ENCODE measurements at places on chromosomes 5 and 9. TPM values are rescaled to one million over a fixed set of nuclear protein-coding genes. Genes with fewer than 3 reads are reported as not detected.

GRCh38 chr9:110738982-110739381 is 70.4 kb downstream of the MUSK start:
- DNase-seq, result no peak
- no peaks in the 10 kb centered on the region for H3K27me3 ChIP-seq
- no peaks in the 10 kb centered on the region for H3K4me1 ChIP-seq
- no peaks in the 10 kb centered on the region for H3K36me3 ChIP-seq
- H3K27ac ChIP-seq, result no peak overlapping the region

DNA sequence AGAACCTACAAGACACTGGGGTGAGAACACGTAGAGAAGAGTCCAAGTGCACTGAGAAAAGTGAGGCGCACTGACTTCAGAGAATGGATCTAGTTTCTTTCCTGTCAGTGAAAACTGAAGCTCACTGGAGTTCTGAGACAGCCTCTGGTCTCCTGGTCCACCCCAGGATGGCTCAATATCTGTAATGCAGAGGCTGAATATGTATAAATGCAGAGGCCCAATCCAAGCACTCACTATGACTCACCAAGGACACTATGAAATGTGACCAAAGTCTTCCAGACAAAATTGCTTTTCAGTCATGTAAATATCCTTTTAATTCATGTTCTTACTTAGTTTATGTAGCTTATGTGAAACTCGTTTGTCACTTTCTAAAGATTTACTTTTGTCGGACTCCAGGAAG is 53.8 kb downstream of the NFIB start:
- H3K27me3 ChIP-seq, result peaks cover 5% of the 10 kb centered on the region
- H3K36me3 ChIP-seq, result no peaks in the 10 kb centered on the region
- H3K27ac ChIP-seq, result no peak overlapping the region
- DNase-seq, result no peak
- no peak overlapping the region for H3K4me3 ChIP-seq

- H3K4me1 ChIP-seq, result no peaks in the 10 kb centered on the region
- no peak for DNase-seq
- peaks cover 17% of the 10 kb centered on the region for H3K27me3 ChIP-seq
These were observed 58.3 kb upstream of the MOCS2 start for GRCh38 chr5:53167836-53168235.

DNA sequence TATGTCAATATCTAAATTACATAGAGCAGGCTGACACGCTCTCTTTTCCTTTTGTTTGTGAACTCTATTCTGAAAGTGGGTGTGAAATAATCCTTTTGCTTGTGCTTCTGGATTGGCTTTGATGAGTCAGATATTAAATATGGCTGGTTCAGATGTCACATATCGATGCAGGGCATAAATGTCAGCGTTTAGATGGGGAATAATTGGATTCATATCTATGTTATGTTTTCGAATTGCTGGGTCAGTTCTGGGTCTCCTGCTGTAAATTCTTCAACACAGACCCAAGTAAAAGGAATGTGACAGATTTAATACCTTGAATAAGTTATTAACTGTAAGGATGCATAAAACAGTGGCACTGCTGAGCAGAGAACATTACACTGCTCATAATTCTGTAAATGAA is 118.7 kb upstream of the SNX2 start:
- H3K27me3 ChIP-seq, result no peaks in the 10 kb centered on the region
- no peak for DNase-seq
- H3K27ac ChIP-seq, result no peak overlapping the region
- no peak overlapping the region for H3K4me3 ChIP-seq

- no peak for DNase-seq
- H3K36me3 ChIP-seq, result no peaks in the 10 kb centered on the region
- no peaks in the 10 kb centered on the region for H3K4me1 ChIP-seq
- H3K27me3 ChIP-seq, result no peaks in the 10 kb centered on the region
- no peak overlapping the region for H3K27ac ChIP-seq
These were observed 169.8 kb upstream of the KCNN2 start for GRCh38 chr5:114192108-114192507.

DNA sequence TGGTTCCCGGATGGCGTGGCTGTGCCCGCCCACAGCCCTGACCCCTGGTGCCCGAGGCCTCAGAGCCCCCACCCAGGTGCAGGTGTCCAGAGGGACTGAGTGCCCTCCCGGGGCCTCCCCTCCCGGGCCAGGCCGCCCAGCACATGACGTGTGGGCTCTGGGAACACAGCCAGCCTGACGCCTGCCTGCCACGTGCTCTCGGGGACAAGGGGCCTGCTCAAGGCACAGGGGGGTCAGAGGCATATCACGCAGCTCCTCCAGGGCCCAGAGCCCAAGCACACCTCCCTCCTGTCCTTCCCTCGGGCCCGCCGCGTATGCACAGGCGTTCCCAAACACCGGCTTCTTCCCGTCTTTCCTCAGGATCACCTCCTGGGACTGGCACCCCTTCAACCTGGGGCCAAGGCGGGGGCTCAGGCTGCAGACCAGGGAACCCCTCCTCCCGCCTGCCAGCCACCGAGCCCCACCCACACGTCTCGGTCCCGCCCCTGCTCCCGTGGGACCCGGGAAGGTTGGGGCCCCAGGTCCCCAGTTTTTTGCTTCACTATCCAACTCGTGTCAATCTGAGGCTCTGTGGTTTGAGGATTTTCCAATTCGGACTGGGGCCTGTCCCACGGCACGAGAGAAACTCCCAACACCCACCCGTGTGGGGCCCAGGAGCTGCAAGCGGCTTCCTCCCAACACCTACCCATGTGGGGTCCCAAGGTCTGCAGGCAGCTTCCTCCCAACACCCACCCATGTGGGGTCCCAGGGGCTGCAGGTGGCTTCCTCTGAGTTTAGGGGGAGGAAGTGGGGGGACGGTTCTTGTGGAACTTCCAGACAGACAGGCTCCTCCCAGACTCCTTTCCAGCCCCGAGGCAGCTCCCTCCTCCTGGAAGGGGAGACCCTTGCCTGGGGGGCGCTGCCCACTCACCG is 1.5 kb downstream of the LCN10 start:
- H3K4me1 ChIP-seq, result no peaks in the 10 kb centered on the region
- no peak overlapping the region for H3K4me3 ChIP-seq
- H3K36me3 ChIP-seq, result no peaks in the 10 kb centered on the region

The NR2F1 gene
- not detected for total RNA-seq

GRCh38 chr5:67813877-67814539 is 401.5 kb upstream of the PIK3R1 start:
- no peaks in the 10 kb centered on the region for H3K36me3 ChIP-seq
- H3K27ac ChIP-seq, result no peak overlapping the region
- no peak overlapping the region for H3K4me3 ChIP-seq
- H3K27me3 ChIP-seq, result peaks cover 9% of the 10 kb centered on the region
- H3K4me1 ChIP-seq, result peaks cover 11% of the 10 kb centered on the region

DNA sequence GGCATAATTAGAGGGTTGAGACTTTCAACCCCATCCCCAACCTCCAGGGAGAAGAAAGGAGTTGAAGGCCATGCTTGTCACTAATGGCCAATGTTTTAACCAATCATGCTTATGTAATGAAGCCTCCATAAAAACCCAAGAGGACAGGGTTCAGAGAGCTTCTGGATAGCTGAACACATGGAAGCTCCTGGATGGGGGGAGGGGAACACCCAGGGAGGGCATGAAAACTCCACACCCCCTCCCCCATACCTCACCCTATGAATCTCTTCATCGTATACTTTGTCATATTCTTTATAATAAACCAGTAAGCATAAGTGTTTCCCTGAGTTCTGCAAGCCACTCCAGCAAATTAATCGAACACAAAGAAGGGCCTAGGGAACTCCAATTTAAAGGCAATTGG is 81.7 kb downstream of the ALDH7A1 start:
- H3K27me3 ChIP-seq, result no peaks in the 10 kb centered on the region
- no peak for DNase-seq
- H3K27ac ChIP-seq, result no peak overlapping the region
- no peak overlapping the region for H3K4me3 ChIP-seq

The DIRAS2 gene
- not detected for total RNA-seq

- no peak overlapping the region for H3K27ac ChIP-seq
- H3K4me3 ChIP-seq, result no peak overlapping the region
- no peaks in the 10 kb centered on the region for H3K27me3 ChIP-seq
- H3K36me3 ChIP-seq, result no peaks in the 10 kb centered on the region
- H3K4me1 ChIP-seq, result no peaks in the 10 kb centered on the region
These were observed 59.9 kb downstream of the ABLIM3 start for GRCh38 chr5:149201121-149201637.

The FYB1 gene
- total RNA-seq, result 71.9 TPM

GRCh38 chr5:89916131-89916530 is 493.4 kb downstream of the CETN3 start:
- no peak for DNase-seq
- H3K4me3 ChIP-seq, result no peak overlapping the region
- no peak overlapping the region for H3K27ac ChIP-seq
- no peaks in the 10 kb centered on the region for H3K27me3 ChIP-seq

The MARCOL gene
- not detected for total RNA-seq

DNA sequence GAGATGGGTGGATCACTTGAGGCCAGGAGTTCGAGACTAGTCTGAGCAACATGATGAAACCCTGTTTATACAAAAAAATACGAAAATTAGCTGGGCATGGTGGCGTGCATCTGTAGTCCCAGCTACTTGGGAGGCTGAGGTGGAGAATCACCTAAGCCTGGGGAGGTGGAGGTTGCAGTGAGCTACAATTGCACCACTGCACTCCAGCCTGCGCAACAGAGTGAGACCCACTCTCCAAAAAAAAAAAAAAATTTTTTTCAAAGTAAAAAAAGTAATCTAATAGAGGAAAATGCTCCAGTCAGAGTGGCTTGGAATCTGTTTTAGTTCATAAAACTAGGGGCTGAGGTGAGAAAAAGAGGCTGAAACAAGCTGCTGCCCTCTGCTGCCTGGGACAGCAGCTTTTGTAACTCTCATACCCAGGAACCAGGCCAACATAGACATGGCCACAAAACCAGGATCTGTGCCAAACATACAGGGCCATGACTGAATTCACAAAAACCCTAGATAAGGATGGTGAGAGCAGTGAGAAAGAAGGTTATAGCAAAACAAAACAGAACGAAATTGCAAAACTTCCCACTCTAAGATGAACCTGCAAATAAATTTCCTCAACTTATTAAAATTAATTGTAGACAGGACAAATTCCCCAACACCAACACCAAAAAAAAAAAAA is 13.1 kb upstream of the DCAF12 start:
- no peaks in the 10 kb centered on the region for H3K27me3 ChIP-seq
- no peaks in the 10 kb centered on the region for H3K36me3 ChIP-seq
- no peak overlapping the region for H3K4me3 ChIP-seq
- no peaks in the 10 kb centered on the region for H3K4me1 ChIP-seq
- DNase-seq, result no peak

- H3K27me3 ChIP-seq, result peaks cover 14% of the 10 kb centered on the region
- no peak overlapping the region for H3K4me3 ChIP-seq
- H3K36me3 ChIP-seq, result peaks cover 16% of the 10 kb centered on the region
- no peak overlapping the region for H3K27ac ChIP-seq
- peak; percentile 56 for DNase-seq
These were observed 79.1 kb downstream of the MRPL36 start for GRCh38 chr5:1720396-1721110.
